Naive thymus-derived CD8-positive, alpha-beta T cell (primary cell): ENCODE measurements at places on chromosomes 2 and 18. TPM values are rescaled to one million over a fixed set of nuclear protein-coding genes. Genes with fewer than 3 reads are reported as not detected.

Gene SP140
- total RNA-seq, result 27.5 TPM

Gene CCDC148
- not detected for total RNA-seq

Gene LOXHD1
- 0.08 TPM for total RNA-seq

Gene PXDN
- 1.1 TPM for total RNA-seq

Gene KCTD1
- total RNA-seq, result 3.6 TPM

Gene FEV
- not detected for total RNA-seq

Gene TUBA4B
- not detected for total RNA-seq

Gene ERMN
- total RNA-seq, result 5.3 TPM

Gene CTAGE1
- not detected for total RNA-seq

Gene TMEM178A
- total RNA-seq, result 0.47 TPM

Gene FAM210A
- 11.2 TPM for total RNA-seq
